ENCODE measurements at places on chromosomes 11 and 22.

GRCh38 chr11:41446566-41446965, 12.9 kb downstream of the LRRC4C start:
- DNase-seq: no peak

DNA sequence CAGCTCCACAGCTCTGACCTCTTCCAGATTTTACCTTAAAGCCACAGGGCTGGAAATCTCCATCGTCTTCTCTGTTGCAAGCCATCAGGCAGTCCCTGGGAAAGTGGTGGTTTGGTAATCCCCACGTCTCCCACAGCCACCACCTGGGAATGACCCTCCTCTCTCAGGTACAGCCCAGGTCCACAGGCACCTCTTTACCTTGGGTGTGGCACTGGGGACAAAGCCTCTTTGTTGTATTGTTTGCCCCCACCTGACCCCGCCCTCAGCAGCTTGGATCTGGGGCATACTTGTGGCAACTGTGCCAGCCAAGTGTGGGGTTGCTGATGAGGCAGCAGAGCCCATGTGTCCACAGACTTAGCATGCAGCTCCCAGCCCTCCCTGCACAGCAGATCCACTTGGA, 77.6 kb downstream of the LRRC32 start:
- DNase-seq: no peak

- DNase-seq: no peak
Observed at GRCh38 chr22:43535336-43535735, 123.5 kb downstream of the MPPED1 start.

- peak; percentile 36 for DNase-seq
Observed at GRCh38 chr11:68025047-68025446, 5.4 kb upstream of the NDUFS8 start.

GRCh38 chr22:46124383-46125144, 25.8 kb upstream of the PPARA start:
- DNase-seq: no peak

GRCh38 chr11:31802990-31803812, 7.9 kb downstream of the PAX6 start:
- DNase-seq: no peak

DNA sequence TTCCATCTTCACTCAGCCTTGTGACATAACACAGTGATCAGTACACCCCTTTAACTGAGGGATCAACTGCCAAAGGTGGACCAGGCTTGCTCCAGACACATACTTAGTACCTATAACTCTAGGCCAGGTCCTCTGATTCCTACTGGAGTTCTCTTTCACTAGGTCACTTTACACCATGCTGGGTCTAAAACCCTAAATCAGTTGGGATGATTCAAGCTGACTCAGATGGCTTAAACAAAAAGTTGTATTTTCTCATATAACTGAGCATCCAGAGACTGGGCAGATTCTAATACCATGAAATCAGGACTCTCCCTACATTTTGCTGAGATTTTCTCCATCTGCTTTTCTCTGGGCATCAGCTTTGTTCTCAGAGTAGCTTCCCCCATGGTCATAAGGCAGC, 26.0 kb upstream of the FLI1 start:
- DNase-seq: no peak
